Naive thymus-derived CD8-positive, alpha-beta T cell (primary cell): ENCODE measurements at places on chromosomes 13 and 19.

DNA sequence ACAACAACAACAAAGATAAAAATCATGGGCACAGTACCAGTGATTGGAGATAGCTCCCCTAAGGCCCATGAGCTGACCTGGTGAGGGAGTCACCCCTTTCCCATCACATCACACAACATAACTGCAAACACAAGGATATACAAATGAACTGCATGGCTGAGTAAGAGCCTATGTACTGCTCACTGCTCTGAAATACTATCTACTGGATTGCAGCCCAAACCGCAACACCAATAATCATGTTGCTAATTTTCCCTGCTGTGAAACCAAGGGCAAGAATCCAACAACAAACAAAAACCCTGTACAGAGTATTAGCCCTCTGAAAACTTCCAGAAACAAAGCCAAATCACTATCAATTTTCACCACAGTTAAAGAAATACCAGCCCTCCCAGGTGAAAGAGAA lies 1893.2 kb downstream of the PCDH9 start:
- H3K4me3 ChIP-seq, result no peak overlapping the region
- no peaks in the 10 kb centered on the region for H3K36me3 ChIP-seq
- no peaks in the 10 kb centered on the region for H3K27me3 ChIP-seq
- H3K27ac ChIP-seq, result no peak overlapping the region

DNA sequence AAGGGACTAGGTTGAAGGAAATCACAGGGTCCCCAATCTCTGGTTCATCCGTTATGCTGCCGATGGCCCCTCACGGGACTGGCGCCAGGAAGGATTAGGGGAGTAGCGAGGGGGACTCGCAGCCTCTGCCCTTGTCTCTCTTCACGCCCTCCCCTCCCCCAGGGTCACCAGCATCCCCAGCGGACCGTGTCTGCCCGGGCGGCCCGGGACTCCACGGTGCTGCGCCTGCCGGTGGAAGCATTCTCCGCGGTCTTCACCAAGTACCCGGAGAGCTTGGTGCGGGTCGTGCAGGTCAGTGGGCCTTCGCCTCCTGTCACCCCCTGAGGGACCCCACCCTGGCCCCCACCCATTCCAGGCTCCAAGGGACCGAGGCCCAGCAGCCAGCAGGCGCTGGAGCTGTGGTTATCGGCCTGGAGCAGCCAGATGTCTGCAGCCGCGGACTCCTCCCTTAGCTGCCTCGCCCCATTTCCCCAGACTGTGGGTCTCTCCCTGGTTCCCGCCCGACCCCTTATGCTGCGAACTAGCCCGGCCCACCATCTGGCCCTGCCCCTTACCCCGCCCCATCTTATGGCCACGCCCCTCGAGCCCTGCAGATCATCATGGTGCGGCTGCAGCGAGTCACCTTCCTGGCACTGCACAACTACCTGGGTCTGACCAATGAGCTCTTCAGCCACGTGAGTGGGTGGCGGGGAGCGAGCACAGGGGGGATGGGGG lies 5.4 kb downstream of the PNPLA6 start:
- H3K27me3 ChIP-seq, result no peaks in the 10 kb centered on the region
- no peak for DNase-seq
- peaks cover 23% of the 10 kb centered on the region for H3K4me1 ChIP-seq
- H3K4me3 ChIP-seq, result no peak overlapping the region

DNA sequence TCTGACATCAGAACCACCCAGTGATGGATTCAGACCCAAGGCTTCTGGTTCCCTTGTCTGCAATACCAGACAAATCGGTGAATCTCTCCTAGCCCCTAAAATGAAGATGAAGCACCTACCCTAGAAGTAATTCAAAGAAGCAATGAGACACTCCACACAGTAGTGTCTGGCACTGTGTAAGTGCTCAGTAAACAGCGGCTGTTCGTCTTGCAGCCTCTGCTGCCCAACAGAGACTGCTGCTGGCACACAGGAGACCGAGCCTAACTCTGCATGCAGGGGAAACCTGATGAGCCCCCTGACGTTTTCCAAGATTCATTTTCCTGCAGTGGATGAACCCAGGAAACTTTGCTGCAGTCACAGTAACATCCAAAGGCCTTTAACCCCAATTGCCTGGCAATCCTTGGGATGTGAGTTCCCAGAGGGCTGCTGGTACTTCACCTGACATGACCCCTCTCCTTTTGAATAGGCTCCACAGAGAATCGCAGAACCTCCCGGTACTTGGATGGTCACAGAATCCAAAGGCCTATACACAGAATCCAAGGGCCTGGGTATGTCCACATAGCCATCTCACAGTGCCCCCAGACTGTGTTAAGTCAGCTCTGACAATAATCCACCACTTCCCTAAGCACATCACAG lies 6.7 kb downstream of the MED26 start:
- H3K4me1 ChIP-seq, result peaks cover 88% of the 10 kb centered on the region
- no peak for DNase-seq
- H3K4me3 ChIP-seq, result no peak overlapping the region
- H3K27ac ChIP-seq, result peak overlapping the region; percentile 87
- no peaks in the 10 kb centered on the region for H3K27me3 ChIP-seq

DNA sequence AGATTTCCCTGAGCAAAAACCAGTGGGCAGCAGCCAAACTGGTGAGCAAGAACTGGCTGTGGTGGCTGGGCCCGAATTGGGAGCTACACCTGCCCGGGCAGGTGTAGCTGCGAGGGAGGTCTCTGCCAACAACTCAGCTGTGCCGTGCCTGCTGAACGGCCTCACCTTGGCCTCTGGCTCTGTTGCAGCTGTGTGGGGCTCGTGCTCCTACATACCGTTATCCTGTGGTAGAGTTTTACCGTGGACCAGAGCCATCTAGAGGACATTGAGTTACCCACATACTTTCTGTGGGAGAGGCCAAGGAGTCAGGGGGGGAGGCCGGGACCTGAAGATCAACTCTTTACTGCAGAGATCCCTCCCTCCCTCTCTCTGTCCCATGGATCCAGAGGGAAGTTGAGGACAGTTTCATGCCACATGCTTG lies 113.2 kb downstream of the TM9SF2 start:
- H3K27ac ChIP-seq, result no peak overlapping the region
- H3K36me3 ChIP-seq, result no peaks in the 10 kb centered on the region
- peak; percentile 18 for DNase-seq
- H3K4me1 ChIP-seq, result peaks cover 48% of the 10 kb centered on the region
- H3K27me3 ChIP-seq, result no peaks in the 10 kb centered on the region

- no peaks in the 10 kb centered on the region for H3K36me3 ChIP-seq
- H3K4me1 ChIP-seq, result peaks cover 2% of the 10 kb centered on the region
- peaks cover 37% of the 10 kb centered on the region for H3K27me3 ChIP-seq
- no peak for DNase-seq
Measured at GRCh38 chr13:108534728-108535127, 94.7 kb upstream of the MYO16 start.

DNA sequence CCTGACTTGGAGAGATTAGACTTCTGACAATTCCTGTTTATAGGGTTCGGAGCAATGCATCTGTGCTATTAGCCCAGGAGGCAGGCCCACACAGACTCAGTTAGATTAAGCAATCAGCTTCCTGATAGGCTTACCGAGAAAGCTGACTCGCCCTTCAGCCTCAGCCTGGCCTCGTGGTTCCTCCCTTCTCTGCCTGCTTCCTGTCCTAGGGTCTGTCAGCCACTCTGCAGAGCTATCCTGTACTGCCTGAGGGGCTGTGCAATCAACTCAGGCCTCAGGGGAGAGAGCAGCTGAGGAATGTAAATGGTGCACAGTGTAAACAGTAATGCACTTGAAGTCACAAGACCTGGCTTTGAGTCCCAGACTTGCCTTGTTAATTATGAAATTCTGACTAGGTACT lies 30.7 kb downstream of the HTR2A start:
- H3K27me3 ChIP-seq, result peaks cover 3% of the 10 kb centered on the region
- no peaks in the 10 kb centered on the region for H3K4me1 ChIP-seq
- H3K4me3 ChIP-seq, result no peak overlapping the region
- H3K27ac ChIP-seq, result no peak overlapping the region
- H3K36me3 ChIP-seq, result no peaks in the 10 kb centered on the region
- no peak for DNase-seq

DNA sequence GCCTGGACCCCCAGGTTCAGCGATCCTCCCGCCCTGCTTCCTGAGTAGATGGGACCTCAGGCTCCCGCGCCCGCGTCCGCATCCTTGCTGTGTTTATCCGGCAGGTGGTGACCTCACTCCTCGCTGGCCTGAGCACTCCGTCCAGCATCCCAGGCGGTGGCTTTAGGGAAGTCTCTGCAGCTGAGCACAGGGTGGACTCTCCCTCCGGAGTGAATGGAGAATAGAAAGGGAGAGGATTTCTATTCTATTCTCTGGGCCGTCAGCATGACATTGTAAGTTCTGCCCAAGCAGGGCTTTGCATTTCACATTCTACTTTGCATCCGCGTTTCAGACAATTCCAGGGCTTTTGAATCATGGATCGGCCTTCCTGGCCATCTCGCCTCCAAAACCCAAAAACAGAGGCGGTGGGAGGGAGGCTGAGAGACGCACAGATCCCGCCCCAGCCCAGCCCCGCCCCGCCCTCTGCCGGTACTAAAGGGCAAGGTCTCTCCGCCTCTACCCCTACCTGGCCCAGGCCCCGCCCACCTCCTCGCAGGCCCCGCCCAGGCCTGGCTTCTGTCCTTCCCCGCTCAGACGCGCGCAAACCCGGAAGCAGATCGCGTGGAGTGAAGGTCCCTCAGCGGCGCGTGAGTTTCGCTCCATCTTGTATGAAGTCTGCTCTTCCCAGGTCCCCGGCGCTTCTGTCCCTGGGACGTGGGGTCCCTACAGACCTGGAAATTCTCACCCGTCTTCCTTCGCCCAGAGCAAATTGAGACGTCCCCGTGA lies at the start of gene ZNF525:
Gene ZNF525 (plus strand): TSS at position 572 of the 765 bp plus-strand sequence. CDS start 6,577 bp downstream, outside the sequence.
- H3K36me3 ChIP-seq, result peaks cover 14% of the 10 kb centered on the region
- no peaks in the 10 kb centered on the region for H3K27me3 ChIP-seq
- peaks cover 13% of the 10 kb centered on the region for H3K4me1 ChIP-seq
- DNase-seq, result peak; percentile 97

GRCh38 chr13:40024204-40024966 lies 368.9 kb downstream of the COG6 start:
- DNase-seq, result no peak
- H3K36me3 ChIP-seq, result no peaks in the 10 kb centered on the region
- H3K27me3 ChIP-seq, result no peaks in the 10 kb centered on the region

- no peak overlapping the region for H3K4me3 ChIP-seq
- no peaks in the 10 kb centered on the region for H3K27me3 ChIP-seq
- DNase-seq, result no peak
- no peak overlapping the region for H3K27ac ChIP-seq
Measured at GRCh38 chr19:18137242-18137641, 15.7 kb upstream of the PIK3R2 start.

DNA sequence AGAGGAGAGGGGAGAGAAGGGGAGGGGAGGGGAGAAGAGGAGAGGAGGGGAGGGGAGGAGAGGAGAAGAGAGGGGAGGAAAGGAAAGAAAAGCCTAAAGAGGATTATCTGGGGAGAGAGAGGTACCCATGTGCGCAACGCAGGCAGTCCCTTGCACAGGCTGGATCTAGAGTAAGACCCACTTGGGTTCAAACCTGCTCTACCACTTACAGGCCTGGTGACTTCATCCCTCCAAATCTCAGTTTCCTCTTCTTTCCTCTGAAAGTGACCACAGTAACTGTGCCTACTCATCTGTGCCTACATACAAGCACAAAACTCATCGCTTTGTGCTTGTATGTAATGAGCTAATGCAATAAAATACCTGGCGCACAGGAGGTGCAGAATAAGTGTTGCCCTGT lies 732 bp upstream of the MAP1S start:
- H3K4me1 ChIP-seq, result peaks cover 22% of the 10 kb centered on the region
- peak; percentile 2 for DNase-seq
- no peaks in the 10 kb centered on the region for H3K27me3 ChIP-seq

DNA sequence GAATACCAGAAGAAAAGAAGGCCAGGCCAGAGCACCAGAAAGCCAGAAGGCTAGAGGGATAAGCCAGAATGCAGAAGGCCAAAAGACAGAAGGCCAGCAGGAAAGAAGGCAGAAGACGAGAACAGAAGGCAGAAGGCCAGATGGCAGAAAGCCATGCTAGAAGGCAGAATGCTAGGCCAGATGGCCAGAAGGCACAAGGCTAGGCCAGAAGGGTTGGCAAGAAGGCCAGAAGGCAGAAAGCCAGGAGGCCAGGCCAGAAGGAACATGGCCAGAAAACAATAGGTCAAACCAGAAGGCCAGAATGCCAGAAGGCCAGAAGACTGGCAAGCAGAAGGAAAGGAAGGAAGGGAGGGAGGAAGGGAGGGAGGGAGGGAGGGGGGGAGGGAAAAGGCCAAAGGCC lies 188.8 kb downstream of the TUBA3C start:
- no peaks in the 10 kb centered on the region for H3K27me3 ChIP-seq
- no peaks in the 10 kb centered on the region for H3K36me3 ChIP-seq
- no peak overlapping the region for H3K4me3 ChIP-seq
- no peak overlapping the region for H3K27ac ChIP-seq

- no peak overlapping the region for H3K4me3 ChIP-seq
- no peak overlapping the region for H3K27ac ChIP-seq
- no peaks in the 10 kb centered on the region for H3K27me3 ChIP-seq
- no peaks in the 10 kb centered on the region for H3K4me1 ChIP-seq
Measured at GRCh38 chr13:50393628-50394027, 378.4 kb downstream of the KCNRG start.

- H3K4me1 ChIP-seq, result no peaks in the 10 kb centered on the region
- no peak for DNase-seq
- peaks cover 30% of the 10 kb centered on the region for H3K27me3 ChIP-seq
- no peak overlapping the region for H3K27ac ChIP-seq
- H3K36me3 ChIP-seq, result no peaks in the 10 kb centered on the region
- H3K4me3 ChIP-seq, result no peak overlapping the region
Measured at GRCh38 chr13:23510979-23511735, 59.1 kb upstream of the TNFRSF19 start.

DNA sequence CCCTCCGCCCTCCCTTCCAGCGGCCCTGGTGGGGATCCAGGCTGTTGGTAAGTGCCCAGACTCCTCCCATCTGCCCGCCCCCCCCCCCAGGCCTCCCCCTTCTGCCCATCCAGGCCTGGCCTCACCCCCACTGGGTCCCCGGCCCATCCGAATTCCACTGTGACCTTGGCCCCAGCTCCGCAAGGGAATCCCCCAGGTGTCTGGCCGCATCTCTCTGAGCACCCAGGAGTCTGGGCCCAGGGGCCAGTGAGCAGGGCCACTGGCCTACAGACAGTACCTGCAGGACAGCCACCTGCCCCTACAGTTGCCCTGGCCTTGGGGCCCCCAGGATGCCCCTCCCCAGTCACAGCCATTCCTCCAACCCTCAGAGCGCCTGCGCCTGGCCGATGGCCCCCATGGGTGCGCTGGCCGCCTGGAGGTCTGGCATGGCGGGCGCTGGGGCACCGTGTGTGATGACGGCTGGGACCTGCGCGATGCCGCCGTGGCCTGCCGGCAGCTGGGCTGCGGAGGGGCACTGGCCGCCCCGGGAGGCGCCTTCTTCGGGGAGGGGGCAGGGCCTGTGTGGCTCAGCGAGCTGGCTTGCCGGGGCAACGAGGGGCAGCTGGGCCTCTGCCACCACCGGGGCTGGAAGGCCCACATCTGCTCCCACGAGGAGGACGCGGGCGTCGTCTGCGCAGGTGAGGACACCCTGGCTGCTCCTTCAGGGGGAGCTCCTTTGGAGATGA lies 912 bp downstream of the SSC5D start:
- no peak overlapping the region for H3K27ac ChIP-seq
- H3K4me3 ChIP-seq, result no peak overlapping the region
- no peaks in the 10 kb centered on the region for H3K27me3 ChIP-seq
- DNase-seq, result no peak

GRCh38 chr13:90534617-90535370 lies 812.7 kb upstream of the MIR17HG start:
- H3K36me3 ChIP-seq, result no peaks in the 10 kb centered on the region
- H3K4me1 ChIP-seq, result no peaks in the 10 kb centered on the region
- DNase-seq, result no peak
- H3K27ac ChIP-seq, result no peak overlapping the region
- no peak overlapping the region for H3K4me3 ChIP-seq
- H3K27me3 ChIP-seq, result no peaks in the 10 kb centered on the region

- peaks cover 18% of the 10 kb centered on the region for H3K4me1 ChIP-seq
- H3K27ac ChIP-seq, result peak overlapping the region; percentile 73
- no peaks in the 10 kb centered on the region for H3K27me3 ChIP-seq
Measured at GRCh38 chr19:33157906-33158305, 26.0 kb downstream of the WDR88 start.
